ENCODE measurements at places on chromosomes 6 and 20. TPM values are rescaled to one million over a fixed set of nuclear protein-coding genes. Genes with fewer than 3 reads are reported as not detected.

The BCAS1 gene
- 0.19 TPM for total RNA-seq

The CRISP3 gene
- not detected for total RNA-seq

The ADGRF5 gene
- 0.06 TPM for total RNA-seq

The AVP gene
- total RNA-seq, result not detected

- H3K4me1 ChIP-seq, result no peaks in the 10 kb centered on the region
- H3K27ac ChIP-seq, result no peak overlapping the region
- DNase-seq, result no peak
These were observed 141.6 kb upstream of the AKAP12 start for GRCh38 chr6:151098166-151098565.

GRCh38 chr20:18031050-18031449 lies 26.7 kb downstream of the OVOL2 start:
- H3K4me3 ChIP-seq, result no peak overlapping the region
- H3K4me1 ChIP-seq, result no peaks in the 10 kb centered on the region
- H3K27ac ChIP-seq, result no peak overlapping the region
- no peaks in the 10 kb centered on the region for H3K36me3 ChIP-seq

GRCh38 chr6:145067430-145067829 lies 667.9 kb downstream of the EPM2A start:
- no peak for DNase-seq
- H3K27ac ChIP-seq, result no peak overlapping the region
- H3K27me3 ChIP-seq, result no peaks in the 10 kb centered on the region
- H3K4me3 ChIP-seq, result no peak overlapping the region
- no peaks in the 10 kb centered on the region for H3K4me1 ChIP-seq

DNA sequence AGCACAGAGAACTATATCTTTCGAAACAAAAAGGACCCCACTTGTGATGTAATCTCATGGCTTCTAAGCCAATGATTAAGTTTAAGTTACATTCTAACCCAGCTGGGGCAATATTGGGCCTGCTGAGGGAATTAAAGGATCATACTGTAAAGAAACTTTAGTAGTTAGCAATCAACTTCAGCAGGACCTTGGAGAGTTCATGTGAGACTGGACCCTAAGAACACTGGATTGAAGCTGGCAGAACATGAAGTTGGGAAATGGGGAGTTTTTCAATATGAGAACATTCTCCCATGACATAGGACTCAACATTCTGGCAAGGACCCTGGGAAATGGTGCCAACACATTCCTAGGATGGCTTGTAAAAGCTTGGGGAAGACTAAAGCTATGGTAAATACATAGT lies 516.2 kb downstream of the PKHD1 start:
- H3K36me3 ChIP-seq, result no peaks in the 10 kb centered on the region
- no peak overlapping the region for H3K27ac ChIP-seq
- DNase-seq, result no peak
- no peaks in the 10 kb centered on the region for H3K27me3 ChIP-seq
- H3K4me3 ChIP-seq, result no peak overlapping the region

- peaks cover 5% of the 10 kb centered on the region for H3K4me1 ChIP-seq
- H3K27me3 ChIP-seq, result no peaks in the 10 kb centered on the region
- no peaks in the 10 kb centered on the region for H3K36me3 ChIP-seq
- DNase-seq, result no peak
- no peak overlapping the region for H3K4me3 ChIP-seq
- H3K27ac ChIP-seq, result no peak overlapping the region
These were observed 61.2 kb downstream of the PCSK2 start for GRCh38 chr20:17287998-17288397.

DNA sequence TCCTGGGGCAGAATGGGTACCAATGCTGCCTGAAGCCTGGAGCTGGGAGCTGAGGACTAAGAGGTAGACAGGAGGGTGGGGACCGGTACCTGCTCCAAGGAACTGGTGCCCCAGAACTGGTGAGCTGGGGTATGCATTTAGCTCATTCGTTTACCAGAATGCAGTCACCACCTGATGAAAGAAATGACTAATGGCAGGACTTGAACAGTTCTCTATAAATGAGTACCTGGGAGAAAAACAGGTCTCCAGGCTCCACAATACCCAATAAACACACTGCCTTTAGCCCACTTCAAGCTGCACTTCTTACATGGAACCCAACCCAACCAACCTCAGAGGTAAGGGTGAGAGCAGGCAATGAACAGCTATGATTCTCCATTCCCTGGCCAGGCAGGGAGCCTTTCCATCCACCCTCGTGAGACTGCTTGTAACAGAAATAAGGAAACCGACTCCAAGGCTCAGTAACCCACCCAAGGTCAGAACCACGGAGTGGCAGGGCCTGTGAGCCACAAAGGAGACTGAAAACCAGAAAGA lies 15.4 kb downstream of the FKBP1A start:
- H3K4me3 ChIP-seq, result no peak overlapping the region
- H3K27ac ChIP-seq, result no peak overlapping the region
- DNase-seq, result no peak
- H3K4me1 ChIP-seq, result 0 out of 2 replicates have a peak, but pooled peaks cover 2% of the 10 kb centered on the region
- no peaks in the 10 kb centered on the region for H3K27me3 ChIP-seq
- H3K36me3 ChIP-seq, result peaks cover 11% of the 10 kb centered on the region

DNA sequence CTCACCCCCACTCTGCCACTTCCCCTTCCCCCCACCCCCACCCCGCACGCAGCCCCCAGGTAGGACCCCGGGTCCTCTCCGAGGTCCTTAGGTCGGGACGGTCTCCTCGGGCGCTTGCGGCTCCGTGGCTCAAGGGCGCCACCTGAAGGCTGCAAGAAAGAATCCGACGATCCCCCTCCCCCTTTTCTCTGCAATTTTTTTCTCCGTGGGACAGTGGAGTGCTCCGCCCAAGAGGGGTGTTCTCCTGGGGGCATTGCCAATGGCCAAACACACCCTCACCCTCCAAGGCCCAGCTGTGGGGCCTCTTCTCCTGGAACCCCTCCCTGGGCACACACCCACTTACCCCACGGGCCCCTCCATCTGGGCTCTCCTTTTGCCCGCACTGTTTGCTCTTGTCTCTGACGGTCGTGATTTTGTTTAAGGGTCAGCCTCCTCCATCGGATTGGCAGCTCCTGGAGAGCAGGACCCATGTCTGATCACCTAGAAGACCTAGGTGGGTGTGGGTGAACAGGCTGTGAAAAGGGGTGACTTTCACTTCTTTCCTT lies 1.1 kb upstream of the TMEM74B start:
- H3K4me3 ChIP-seq, result no peak overlapping the region
- H3K27ac ChIP-seq, result no peak overlapping the region
- no peaks in the 10 kb centered on the region for H3K36me3 ChIP-seq
- peaks cover 28% of the 10 kb centered on the region for H3K27me3 ChIP-seq

GRCh38 chr20:45943613-45944012 lies 9.1 kb downstream of the PCIF1 start:
- peaks cover 76% of the 10 kb centered on the region for H3K36me3 ChIP-seq
- no peak for DNase-seq
- no peak overlapping the region for H3K27ac ChIP-seq
